ENCODE measurements at places on chromosomes 1 and 21.

GRCh38 chr1:53442299-53442698 lies 16.9 kb upstream of the DMRTB1 start:
- DNase-seq: no peak

DNA sequence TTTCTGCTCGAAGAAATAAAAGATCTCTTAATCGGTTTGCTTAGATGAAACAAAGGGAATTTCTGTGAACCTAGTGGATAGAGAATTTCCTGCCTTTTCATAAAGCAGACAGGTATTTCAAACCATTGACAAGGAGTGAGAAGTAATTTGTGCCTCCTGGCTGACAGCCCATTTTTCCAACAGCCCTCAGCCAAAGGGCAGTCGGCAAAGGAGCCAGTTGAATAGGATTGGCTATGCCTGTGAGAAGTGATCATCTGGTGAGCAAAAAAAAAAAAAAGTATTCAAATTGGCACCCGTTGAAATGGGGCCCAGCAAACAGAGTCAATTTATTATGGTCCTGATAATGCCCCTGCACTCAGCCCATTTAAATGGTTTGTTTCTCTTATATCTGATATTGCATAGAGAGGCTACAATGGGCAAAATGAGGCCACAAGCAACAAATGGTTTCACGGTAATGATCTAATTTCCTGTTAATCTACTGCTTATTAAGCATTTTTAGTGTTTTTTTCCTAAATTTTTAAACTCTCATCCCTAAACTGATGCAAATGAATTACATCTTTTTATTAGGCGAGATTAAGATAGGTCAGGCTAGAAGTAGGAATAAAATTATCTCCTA lies 477.5 kb downstream of the NUF2 start:
- no peak for DNase-seq

- no peak for DNase-seq
These were observed 179.9 kb downstream of the ZC3H11B start for GRCh38 chr1:219433001-219433400.

DNA sequence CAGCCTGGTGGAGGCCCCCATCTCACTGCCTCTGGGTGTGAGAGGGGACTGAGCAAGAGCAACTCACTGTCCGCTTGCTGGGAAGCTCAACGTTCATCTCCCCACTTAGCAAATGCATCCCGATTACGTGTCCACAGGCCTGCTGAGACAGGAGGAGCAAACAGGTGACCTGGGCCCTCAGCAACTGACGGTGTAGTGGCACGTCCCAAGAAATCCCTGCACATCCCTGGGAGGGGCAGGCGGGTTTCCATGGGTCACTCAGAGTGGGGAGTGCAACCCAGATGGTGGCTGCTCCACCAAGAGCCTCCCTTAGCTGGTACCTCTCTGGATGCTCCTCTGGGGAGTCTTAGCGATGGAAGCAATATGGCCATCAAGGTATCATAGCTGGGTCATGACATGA lies 229.4 kb downstream of the DYRK1A start:
- no peak for DNase-seq

DNA sequence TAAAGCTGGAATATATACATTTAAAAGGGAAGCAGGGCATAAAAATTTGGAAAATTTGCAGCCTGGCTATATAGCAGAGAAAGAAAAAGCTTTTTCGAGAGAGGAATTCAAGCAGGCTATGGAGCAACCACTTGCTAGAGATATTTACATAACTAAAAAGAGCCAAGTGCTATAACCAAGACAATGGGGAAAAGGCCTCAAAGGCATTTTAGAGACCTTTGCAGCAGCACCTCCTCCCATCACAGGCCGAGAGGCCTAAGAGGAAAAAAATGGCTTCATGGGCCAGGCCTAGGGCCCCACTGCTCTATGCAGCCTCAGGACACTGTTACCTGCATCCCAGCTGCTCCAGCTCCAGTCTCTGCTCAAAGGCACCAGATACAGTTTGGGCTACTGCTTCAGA lies 37.0 kb downstream of the CAPN9 start:
- DNase-seq: no peak

DNA sequence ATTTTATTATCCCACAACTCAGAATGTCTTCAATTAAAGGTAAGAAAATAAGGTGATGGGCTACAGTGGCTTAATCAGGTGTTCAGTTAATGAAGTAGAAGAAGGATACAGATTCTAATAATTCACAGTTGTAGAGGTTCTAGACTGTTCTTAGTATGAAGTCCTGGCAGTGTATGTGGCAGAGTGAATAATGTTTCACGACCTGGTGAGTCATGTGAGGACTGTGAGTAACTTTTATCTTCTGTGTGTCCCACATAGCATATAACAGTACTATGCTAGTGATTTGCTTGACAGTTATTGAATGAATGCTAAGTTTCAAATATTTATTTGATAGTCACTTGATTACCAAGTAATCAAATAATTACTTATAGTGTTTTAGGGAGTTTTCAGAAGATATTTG lies 20.0 kb downstream of the SLC16A4 start:
- DNase-seq: no peak

GRCh38 chr21:45256021-45256911 lies 31.4 kb downstream of the POFUT2 start:
- no peak for DNase-seq

DNA sequence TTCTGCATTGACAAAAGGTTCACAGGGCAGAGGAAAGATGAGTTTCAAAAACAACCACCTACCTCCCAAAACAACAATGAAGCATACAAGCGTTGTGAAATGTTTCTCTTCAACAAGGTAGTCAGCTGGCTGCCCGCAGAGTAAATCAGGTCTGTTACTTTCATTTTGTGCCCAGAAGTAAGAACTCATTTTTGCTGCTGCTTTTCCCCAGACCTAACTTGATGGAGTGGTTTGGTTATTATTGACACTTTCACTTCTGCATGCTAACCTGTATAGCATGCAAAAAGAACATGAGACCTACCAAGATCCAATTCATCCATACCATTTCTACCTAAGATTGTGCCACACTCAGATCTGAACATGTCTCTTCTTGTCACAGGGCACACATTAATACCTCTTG lies 1.3 kb downstream of the SLC9C2 start:
- DNase-seq: no peak

DNA sequence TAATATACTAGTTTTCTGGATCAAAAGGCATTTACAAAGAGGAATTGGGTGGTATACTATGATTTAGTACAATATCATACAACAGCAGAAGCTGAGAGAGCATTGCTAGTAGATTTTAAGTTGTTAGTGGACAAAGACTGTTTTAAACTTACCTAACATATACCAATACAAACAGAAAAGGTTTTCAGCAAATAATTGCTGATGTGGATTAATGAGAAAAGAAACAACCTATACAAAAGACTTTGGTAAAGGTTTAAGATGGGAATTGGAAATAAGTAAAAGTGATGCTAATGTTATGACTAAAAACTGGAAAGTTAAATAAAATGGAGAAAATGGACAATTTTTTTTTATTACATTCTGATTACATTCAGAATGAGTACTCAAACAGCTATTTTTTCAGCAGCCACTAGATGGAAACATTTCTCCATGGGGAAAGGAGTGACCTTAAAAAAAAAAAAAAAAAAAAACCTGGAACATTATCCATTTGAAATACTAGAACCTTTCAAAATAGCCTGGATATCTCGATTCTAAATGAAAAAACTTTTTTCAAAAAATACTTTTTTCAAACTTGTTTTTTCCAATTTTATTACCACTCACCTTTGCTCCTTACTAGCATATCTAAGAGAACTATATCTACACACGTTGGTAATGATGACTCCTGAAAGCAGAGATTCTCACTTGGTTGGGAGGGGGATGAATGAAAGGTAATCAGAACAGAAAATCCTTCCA lies 55.4 kb downstream of the EPRS1 start:
- no peak for DNase-seq

DNA sequence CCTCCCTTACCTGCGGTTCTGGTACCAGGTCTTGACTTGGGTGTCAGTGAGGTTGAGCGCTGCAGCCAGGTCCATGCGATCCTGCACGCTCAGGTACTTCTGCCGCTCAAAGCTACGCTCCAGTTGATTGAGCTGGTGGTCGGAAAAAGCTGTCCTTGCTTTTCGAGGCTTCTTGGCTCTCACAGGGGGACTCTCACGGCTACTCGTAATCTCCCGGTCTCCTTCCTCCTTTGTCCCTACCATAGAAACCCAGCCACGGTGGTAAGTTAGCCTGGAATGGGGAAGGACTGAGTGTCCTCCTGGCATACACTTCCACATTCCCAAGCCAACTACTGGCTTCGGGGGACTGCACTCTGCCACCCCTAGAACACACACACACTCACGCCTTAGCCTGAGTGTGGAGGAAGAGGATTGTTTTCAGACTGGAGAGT lies 2.6 kb downstream of the BARHL2 start:
- DNase-seq: no peak

GRCh38 chr1:222974496-222974895 lies 159.7 kb downstream of the DISP1 start:
- no peak for DNase-seq

GRCh38 chr1:13725714-13726175 lies 25.8 kb downstream of the PRDM2 start:
- peak; percentile 39 for DNase-seq

DNA sequence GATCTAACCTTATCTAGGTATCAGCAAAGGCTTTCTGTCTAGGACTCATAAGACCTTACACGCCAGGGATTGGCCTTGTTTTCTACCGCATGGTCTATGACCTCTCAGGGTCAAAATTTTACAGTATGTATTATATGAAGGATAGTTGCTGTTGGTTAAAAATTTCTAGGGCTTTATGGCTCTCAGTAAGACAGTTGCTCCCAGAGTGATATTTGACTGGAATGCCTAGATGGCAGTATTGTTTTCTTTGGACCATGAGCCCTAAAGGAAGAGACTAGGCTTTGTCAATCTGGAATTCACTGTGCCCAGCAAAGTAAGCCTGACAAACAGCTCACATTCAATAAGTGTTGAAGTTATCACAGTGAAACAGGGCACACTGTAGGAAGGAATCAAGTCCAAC lies 37.6 kb downstream of the C1orf87 start:
- no peak for DNase-seq

DNA sequence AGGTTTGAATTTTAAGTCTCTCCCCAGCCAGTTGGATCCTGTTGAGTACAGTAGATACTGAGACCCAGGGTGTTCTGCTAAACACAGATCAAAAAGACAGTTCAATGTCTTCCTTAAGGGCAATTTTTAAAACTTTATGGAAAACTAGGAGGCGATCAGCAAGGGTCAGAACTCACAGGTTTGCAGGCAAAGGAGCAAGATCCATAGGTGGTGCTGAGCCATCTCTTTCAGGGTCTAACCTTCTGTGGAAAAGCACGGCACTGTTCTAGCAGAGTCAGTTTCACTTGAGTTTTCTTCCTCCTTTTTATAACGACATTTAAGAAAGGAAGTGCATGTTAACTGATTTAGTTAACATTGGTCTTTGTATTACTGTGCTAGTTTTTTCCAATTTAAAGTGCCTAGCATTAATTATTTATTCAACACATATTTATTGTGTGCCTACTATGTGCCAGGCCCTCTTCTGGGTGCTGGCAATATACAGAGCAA lies at the start of gene CD84:
CD84 (minus strand) TSS at position 281 of the 486 bp plus-strand sequence; CDS start at position 222, 59 bp downstream.
- DNase-seq: no peak

GRCh38 chr1:21584096-21584495 lies 74.9 kb downstream of the ALPL start:
- no peak for DNase-seq

DNA sequence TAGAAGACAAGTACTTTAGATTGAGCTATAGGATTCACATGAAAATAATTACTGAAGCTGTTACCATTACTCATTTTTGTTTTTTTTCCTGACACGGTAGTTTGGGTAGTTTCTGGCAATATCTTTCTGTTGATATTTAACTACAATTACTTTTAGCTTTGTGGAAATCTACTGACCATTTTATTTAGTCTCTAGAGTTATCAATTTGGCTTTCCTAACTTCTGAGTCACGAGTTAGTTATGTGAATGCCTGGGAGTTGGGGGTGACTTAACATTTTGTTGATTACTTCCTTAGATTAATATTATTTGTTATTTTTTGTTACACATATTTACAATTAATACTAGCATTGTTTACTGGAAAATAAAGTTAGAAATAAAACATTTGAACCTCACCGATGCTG lies 160.6 kb downstream of the HMCN1 start:
- no peak for DNase-seq

DNA sequence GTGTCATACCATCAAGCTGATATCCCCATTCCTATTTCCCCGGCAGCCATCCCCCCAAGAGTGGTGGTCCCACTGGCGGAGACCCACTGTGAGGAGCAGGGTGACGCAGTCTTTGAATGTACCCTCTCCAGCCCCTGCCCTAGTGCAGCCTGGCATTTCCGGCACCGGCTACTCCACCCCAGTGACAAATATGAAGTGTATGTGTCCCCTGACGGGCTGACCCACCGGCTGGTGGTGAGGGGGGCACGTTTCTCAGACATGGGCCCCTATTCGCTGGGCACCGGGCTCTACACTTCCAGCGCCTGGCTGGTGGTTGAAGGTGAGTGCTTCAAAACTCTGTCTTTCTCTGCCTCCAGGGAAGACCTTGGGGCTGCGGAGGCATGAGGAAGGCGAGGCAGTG lies 14.4 kb downstream of the IGFN1 start:
- DNase-seq: no peak

GRCh38 chr1:225882694-225883615 lies 775 bp upstream of the TMEM63A start:
- no peak for DNase-seq

DNA sequence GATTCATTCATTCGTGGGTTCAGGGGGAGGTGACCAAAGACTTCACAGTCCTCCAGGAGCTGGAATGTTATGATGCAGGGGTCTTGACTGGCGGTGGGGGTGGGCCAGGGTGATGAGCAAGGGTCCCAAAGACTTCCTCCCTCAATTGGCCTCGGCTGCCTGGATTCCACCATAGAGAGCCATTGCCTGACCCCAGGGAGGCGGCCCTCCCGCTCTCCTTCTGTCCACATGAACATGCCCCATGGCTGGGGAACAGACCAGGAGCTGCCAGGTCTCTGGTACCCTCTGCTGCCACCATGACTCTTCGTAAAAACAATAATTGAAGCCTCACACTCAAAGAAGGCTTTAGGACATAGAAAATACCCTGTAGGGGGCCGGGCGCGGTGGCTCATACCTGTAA lies 102.5 kb upstream of the CASZ1 start:
- DNase-seq: no peak

- DNase-seq: no peak
These were observed 346.7 kb upstream of the ADGRL4 start for GRCh38 chr1:79353224-79353623.

GRCh38 chr1:202578001-202578504 lies 132.2 kb downstream of the SYT2 start:
- DNase-seq: no peak

- no peak for DNase-seq
These were observed 1.8 kb upstream of the PTTG1IP start for GRCh38 chr21:44875316-44875700.

GRCh38 chr1:113390871-113391648 lies 745 bp downstream of the MAGI3 start:
- peak; percentile 11 for DNase-seq

DNA sequence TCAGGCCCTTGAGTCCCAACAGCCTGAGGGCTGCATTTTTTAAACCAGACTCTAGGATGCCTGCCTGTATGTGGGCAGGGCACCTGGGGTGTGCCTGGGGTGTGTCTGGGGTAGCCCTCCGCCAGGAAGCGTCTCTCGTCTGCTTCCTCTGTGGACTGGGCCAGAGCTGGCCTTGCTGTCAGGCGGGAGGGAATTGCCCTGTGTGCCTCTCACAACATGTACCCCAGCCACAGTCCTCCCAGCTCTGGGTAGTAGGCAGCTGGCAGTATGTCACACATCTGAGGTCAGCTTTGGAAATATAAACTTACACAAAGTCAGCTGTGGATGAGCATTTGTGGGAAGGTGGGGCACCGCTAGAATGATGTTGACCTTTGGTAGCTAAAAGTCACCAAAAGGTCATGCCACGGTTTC lies 13.0 kb downstream of the TRAF5 start:
- DNase-seq: no peak

Measured in stimulated activated CD4-positive, alpha-beta T cell treated with anti-CD3 and anti-CD28 coated beads, Interleukin-15, amount 100 ng/mL, for 1 hour (primary cell).